Activated CD4-positive, alpha-beta T cell treated with anti-CD3 and anti-CD28 coated beads, Interleukin-2, Interleukin-4, amounts not matched to agents 100 ng/mL and 50 ng/mL, durations not matched to agents 16 hours and 8 hours (primary cell): ENCODE measurements at places on chromosomes 2 and 18.

DNA sequence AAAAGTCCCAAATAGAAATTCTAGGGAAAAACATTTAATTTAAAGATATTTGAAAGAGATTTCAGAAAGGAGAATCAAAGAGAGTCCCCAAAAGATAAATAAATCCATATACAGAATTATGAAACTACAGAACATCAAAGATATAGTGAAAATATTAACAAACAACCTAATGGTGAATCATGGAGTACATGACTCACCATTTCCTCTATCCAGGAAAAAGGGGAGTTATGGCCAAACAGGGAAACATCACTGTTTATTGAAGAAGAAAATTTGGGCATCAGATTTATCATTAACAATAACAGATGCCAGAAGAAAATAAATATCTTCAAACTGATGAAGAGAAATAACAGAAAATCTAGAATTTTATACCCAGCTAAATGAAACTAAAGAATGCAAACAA, 448.3 kb downstream of the CDH2 start:
- DNase-seq = no peak

- no peak for DNase-seq
These were observed 153.2 kb downstream of the HDAC4 start for GRCh38 chr2:239247401-239248245.

GRCh38 chr18:79403723-79404566, 8.2 kb downstream of the NFATC1 start:
- DNase-seq = no peak

GRCh38 chr2:1892529-1893250, 148.4 kb upstream of the PXDN start:
- no peak for DNase-seq

DNA sequence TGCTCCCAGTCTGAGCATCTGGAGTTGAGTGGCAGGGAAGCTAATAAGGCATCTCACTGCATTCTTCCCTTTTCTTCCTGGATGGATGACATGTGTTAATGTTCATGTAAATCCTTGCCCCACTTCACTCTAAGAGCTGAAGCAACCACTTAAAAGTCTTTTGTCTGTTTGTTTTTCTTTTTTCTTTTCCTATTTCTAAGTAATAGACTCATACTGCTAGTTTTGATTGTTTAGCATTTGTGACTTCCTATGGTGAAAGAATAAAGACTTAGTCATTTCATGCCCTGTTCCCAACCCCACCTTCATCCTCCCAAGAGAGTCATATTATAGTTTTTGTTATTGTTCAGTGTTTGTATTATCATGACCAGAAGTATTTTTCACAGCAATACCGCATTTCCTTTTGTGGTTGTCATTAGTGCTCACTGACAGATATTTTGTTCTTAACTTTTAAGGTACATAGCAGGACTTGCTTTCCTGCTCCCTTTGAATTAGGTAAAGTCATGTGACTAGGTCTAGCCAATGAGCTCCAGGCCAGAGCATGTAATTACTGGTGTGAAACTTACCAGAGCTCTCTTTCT, 18.1 kb upstream of the SPP2 start:
- peak; percentile 70 for DNase-seq

GRCh38 chr2:114405247-114406116, 37.0 kb upstream of the DPP10 start:
- no peak for DNase-seq

DNA sequence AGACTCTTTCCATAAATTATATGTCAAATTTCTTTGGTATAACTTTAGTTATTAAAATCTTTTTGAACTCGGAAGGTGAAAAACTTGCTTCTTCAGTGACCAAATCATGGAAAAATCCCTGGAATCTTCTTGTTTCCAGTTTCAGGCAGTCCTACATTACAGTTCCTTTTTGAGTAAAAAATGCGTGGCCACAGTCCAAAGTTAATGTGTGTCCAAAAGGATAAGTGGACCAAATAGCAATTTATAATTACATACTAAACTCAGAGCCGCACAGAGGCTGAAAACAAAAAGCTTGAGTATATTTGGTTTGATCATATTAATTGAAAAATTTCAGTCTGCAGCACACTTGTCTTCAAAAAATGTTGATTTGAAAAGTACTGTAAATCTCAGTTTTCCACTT, 28.4 kb upstream of the DYNC2LI1 start:
- no peak for DNase-seq

DNA sequence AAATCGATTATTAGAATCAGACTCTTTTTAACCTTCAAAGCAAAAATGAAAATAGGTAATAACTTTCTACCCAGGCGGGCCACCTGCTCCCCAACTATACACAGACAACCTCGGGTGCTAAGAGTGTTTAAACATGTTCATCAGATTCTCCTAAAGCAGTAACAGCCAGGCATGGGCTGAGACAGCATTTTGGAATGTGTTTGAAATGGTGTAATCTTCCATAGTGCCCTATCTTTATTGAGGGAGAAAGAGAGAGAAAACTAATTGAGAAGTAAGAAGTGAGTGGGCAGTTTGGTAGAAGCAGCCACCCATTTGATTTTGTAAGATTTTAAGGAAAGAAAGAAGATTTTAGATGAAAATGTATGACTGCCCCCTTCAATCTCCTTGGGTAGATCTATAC, 196.1 kb upstream of the CTAGE1 start:
- no peak for DNase-seq

DNA sequence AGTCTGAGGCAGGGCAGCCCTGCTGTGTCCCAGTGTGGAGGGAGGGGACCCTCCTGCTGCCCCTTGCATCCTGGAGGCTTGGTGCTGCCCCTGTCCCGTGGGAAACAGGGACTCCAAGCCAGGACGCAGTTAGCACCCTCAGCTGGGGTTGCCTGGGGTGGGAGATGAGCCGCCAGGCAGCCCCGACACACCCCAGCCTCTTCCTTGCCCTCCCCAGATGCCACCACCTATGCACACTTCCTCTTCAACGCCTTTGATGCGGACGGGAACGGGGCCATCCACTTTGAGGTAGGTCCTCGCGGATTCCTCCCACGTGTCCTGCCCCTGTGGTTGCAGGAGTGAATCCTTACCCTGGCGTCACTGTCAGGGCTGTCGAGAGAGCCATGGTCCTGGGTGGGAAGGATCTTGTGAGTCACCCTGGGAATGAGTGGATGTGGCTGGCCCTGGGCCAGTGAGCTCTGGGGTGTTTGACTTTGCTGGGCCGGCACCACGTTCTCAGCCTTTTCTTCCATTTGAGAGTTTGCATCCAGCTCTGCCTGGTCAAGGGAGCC, 27.5 kb upstream of the FAHD2A start:
- DNase-seq = no peak

DNA sequence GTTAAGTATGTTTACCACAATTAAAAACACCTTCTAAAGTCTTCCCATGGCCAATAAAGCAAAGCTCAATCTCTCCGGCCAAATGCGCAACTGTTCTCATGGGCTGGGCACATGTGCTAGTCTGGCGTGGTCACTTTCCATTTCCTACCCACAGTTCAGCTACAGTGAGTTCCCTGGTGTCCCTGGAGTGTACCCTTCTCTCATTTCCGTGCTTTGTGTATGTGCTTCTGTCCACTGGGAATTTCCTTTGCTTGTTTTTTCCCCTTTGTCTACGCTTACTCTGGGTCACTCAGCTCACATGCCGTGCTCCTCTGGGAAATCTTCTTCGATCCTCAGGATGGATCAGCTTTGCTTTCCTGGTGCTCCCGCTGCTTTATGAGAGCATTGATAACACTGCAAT, 69.6 kb upstream of the GYPC start:
- DNase-seq = no peak

DNA sequence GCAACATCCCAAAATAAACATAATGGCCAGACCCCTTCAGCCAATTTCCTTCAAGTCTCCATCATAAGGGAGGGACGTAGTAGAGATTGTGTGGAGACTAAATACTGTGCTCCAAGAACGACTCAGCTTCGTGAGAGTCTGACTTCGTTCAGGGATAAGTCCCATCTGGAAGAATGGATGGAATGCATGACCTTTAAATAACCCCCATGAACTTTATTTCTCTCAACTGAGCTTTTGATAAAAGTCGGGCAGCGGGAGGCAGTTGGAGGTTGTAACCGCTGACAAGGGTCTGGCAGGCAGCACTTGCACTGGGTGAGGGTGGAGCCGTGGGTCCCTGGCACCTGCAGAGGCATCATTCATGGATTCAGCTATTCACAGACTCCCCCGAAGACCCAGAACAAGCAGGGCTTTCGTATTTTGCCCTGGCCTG, 115.9 kb downstream of the ZFP36L2 start:
- no peak for DNase-seq

DNA sequence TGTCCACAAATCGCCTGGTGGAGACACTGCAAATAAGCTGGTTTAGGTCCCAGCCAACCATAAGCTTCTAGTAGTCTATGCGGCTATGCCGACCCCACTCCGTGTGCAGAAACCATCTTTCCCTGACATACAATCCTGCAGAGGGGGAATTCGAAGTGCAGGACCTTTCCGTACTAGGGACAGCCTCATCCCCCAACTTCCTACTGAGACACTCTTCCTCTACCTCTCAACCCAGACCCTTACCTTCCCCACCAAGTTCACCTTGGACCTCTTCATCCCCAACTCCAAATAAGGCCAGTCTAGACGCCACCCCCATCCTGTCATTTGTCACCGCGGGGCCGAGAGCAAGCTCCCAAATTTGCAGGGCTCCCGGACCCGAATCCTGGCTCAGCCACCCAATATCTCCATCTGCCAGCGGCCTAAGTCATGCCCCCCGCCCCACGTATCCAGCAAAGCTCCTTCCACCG, 496 bp downstream of the SUCLG1 start:
- DNase-seq = peak; percentile 9

- DNase-seq = peak; percentile 33
These were observed 145.0 kb downstream of the DAW1 start for GRCh38 chr2:228016402-228016801.

- DNase-seq = no peak
These were observed 365.2 kb downstream of the AKAIN1 start for GRCh38 chr18:4831791-4832375.

GRCh38 chr2:26875065-26875634, 27.2 kb downstream of the DPYSL5 start:
- no peak for DNase-seq

DNA sequence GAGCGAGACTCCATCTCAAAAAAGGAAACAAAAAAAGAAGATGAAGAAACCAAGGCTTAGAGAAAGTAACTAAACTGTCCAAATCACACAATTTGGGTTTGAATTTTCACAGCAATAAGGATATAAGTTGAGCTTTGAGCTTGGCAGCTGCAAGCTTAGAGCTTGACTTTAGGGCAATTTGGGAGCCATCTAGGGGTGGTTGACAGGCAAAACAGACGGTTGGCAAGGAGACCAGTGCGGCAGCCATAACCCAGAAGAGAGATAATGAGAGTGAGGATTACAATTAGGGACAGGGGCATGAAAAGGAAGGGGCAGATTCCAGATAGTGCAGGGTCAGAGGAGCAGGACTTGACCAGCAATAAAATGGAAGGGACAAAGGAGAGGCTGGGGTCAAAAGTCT, 382.2 kb upstream of the HNRNPA3 start:
- DNase-seq = peak; percentile 11

DNA sequence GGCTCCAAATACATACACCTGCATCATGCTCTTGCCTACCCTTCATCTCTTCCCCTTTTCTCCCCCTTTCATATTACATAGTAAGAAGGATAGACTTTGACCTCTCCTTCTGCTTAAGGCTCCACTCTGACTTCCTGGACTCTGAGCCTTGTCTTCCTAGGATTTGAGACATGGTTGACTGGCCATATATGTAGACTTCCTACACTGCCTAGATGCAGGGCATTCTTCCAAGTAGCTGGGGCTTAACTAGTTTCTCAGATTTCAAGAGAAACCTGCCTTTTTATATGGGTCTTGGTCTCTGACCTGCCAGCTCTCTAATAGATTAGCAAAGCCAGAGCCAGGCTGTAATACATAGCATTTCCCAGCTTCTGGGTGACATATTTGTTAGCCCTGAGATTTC, 35.4 kb upstream of the CYP26B1 start:
- DNase-seq = no peak

GRCh38 chr2:166942377-166942776, 54.1 kb downstream of the XIRP2 start:
- DNase-seq = no peak

- peak; percentile 58 for DNase-seq
These were observed 168.6 kb downstream of the SS18 start for GRCh38 chr18:25921677-25922421.

GRCh38 chr2:56648802-56649201, 465.0 kb downstream of the CCDC85A start:
- DNase-seq = no peak

DNA sequence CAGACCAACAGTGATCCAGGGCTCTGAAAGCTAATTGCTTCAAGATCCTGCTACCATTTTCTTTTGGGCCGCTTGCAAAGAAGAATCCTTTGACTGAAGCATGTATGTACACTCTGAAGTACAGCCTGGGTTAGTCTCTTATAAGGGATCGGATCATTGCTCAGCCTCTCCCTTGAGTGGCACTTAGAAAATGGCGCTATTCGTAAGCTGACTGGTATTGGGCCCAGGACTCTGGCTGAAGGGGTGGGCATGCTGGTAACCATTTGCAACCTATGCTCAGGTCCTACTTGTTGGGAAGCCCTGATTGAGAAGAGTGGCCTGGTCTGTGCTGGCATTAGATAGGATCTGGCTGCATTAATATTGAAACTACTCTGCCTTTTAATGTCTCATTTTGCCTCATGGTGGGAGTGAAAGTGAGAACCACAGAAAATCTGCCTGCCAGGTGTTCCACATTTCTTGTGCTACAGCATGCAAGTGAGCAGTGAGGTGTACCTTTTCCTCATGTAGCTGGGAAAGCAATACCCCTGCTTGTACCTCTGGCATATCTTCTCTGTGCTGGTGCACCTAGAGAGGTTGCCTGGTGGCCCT, 661 bp upstream of the MGAT5 start:
- DNase-seq = peak; percentile 79

DNA sequence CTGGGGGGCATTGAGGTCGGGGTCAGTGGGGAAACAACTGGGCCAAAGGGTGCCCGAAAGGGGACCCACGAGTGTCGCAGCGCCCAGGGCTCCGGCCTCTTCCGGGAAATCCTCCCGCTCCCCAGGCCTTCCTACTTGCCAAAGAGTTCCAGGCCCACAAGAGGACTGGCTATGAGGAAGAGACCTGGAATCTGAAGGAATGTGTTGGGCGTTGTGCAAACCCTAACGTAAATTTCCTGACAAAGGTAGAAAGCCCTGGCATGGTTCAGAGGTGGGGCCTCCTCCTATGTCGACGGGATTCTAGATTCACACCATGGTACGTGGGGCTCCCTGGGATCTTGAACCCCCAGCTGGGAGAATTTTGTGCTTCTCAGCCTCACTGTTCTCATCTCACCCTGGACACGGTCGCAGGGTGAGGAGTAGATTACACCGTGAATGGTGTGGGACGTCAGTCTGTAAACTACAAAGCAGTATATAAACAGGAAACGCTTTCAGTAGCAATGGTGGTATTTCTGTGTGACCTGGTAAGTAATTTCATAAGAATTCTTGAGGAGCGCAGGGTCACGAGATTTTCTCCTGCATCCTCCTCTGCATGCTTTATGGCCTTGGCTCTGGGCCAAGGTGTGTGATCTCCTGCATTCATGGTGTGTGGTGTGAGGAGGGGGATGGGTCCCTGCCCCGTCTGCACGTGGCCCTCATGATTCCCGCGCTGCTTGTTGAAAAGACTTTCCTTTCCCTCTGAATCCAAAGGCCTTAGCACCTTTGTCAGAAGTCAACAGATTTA, 868 bp downstream of the HSBP1L1 start:
- no peak for DNase-seq
